ENCODE measurements at places on chromosomes 5 and 9. TPM values are rescaled to one million over a fixed set of nuclear protein-coding genes. Genes with fewer than 3 reads are reported as not detected.

The NUTM2F gene
- not detected for total RNA-seq

The BTNL9 gene
- total RNA-seq = 6.3 TPM

The ANKRD31 gene
- 0.61 TPM for total RNA-seq

The PPP3R2 gene
- not detected for total RNA-seq

The ZCCHC7 gene
- total RNA-seq = 22.6 TPM

The NMUR2 gene
- total RNA-seq = 0.05 TPM
